ENCODE measurements at places on chromosomes 1 and 21.

DNA sequence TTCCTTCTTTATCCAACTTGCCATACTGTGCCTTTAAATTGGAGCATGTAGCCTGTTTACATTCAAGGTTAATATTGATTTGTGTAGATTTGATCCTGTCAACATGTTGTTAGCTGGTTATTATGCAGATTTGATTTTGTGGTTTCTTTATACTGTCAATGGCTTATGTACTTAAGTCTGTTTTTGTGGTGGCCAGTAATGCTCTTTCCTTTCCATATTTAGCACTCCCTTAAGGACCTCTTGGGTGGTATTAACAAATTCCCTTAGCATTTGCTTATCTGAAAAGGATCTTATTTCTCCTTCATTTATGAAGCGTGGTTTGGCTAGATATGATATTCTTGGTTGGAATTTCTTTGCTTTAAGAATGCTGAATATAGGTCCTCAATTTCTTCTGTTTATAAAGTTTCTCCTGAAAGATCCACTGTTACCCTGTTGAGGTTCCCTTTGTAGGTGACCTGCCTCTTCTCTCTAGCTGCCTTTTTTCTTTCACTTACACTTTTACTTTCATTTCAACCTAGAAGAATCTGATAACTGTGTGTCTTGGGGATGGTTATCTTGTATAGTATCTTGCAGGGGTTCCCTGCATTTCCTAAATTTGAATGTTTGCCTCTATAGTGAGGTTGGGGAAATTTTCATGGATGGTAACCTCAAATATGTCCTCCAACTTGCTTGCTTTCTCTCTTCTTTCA, 86.9 kb upstream of the NEGR1 start:
- no peak for DNase-seq

DNA sequence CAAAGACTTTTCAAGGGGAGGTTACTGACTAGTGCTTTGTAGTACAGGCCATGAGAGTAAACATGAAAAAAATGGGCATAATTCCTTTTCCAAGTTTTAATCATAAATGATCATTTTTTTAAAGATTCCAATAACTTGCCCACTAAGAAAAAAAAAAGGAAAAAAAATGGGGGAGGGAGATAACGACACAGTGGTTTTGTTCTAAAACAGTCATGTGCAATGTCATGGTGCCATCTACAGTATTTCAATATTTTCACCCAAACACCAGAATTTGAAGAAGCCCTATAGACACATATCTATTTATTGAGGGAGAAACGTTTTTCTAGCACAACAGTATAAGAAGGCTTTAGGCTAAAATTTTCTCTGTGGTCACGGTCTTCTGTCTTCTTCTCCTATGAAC, 250.2 kb downstream of the LTN1 start:
- no peak for DNase-seq

DNA sequence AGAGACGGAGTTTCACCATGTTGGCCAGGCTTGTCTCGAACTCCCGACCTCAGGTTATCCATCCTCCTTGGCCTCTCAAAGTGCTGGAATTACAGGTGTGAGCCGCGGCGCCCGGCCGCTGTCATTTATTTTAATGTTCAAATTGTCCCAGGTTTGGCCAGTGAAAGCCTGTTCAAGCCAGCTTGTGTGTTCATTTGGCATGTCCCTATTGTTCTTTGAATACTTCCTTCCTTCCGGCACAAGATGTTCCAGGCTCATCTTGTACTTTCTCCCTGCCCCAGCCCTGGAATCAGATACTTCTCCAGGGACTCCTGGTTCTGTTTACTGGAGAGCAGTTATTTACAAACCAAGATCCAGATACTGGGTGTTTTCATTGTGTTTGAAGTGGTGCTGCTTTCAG, 37.0 kb downstream of the ZBTB8B start:
- DNase-seq = no peak

DNA sequence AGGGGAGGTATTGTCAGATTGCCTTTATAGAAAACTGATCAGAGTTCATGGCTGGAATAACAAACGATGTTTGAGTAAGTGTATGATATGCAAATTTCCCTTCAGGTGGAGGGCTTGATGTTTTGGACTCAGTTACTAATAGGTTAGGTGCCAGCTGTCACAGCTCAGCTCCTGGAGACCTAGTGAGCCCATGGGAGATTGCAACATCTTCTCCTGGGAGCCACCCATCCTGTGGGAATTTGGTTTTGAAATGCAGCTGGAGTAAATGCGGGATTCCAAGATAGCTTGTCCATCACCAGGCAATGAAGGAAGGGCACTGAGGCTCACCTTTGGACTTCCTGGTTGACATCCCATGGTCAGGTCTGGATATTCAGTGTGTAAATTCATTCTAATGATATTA, 211.4 kb upstream of the NRIP1 start:
- DNase-seq = no peak

DNA sequence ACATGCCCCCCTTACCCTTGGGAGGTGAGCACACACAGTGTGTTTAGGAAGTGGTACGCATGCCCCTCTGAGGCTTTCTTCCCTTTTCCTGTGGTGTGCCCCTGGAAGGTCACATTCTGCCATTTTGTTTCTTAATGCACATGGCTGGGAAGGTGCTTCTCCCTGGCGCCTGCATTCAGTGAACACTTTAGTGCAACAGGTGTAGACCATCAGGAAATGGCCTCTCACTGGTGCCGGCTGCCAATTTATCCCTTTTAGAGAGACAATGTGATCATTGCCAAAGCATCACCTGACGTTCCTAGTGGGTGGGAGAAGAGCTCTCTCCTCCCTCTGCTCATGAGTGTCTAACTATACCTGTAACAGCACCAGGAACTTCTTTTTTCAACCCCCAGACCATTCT, 51.8 kb upstream of the PDE9A start:
- no peak for DNase-seq

DNA sequence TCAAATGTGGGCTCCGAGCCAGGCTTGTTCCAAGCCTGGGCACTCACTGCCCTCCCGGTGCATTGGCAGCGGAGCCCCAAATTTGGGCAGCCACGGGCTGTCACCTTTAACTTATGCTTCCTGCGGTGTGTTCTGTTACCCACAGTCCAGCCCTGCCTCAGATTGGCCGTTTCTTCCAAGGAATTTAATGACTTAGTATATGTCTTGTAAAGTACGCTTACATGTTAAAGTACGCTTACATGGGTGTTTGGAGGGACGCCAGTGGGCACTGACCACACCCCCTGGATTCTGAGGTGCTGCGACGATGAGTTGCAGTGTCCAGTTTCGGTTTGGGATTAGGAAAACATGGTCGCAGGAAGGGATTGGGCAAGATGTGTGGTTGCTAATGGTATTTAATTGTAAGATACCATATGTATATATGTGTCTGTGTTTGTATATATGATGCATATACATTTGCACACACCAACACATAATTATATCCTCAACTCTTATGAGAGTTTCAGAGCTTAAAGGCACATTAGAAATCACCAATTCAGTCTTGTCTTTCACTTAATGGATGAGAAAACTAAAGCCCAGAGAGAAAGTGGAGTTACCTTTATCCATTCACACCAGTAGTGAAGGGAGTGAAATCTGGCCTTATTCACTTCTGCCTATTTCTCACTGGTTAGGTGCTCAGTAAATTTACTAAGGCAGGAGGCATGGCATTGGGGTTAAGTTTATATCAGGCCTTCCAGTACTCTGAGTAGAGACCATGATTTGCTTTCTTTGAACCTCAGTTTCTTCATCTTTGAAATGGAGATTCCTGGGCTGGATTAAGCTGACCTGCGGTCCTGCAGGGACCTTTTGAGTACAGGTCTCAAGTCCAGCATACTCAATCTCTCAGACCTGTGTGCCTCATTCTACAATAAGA, 1.0 kb downstream of the SMYD2 start:
- DNase-seq = no peak

GRCh38 chr1:57632401-57632800, 208.5 kb upstream of the DAB1 start:
- no peak for DNase-seq

DNA sequence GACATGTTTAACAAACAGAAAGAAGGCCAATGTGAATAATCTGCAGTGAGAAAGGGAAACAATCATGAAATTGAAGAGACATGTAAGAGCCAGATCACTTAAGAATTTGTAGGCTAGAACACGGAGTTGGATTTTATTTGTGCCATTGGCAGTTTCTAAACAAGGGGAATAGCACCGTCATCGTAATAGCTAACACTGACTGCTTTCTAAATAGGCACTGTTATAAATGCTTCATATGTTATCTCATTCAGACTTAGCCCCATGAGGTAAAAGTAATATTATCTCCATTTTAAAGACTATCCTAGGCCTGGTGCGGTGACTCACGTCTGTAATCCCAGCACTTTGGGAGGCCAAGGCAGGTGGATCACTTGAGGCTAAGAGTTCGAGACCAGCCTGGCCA, 12.1 kb downstream of the C1orf185 start:
- DNase-seq = no peak

DNA sequence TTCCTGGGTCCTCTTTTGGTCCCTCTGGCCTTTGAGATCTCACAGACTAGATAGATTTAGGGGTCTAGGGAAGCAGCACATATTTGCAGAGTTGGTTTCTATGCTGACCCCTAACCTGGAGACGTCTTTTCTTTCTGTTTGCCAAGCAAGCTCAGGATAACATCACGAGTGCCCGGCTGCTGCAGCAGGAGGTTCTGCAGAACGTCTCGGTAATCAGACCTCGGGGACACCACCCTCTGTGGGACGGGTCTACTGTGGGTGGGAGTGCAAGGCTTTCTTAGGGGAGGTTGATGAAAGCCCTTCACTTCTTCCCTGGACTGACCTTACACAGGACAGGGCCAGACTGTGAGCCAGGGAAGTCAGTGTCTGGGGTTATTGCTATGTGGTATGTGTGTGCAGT, 2.9 kb downstream of the IL24 start:
- DNase-seq = no peak

GRCh38 chr1:244314921-244315559, 136.7 kb downstream of the ADSS2 start:
- no peak for DNase-seq

DNA sequence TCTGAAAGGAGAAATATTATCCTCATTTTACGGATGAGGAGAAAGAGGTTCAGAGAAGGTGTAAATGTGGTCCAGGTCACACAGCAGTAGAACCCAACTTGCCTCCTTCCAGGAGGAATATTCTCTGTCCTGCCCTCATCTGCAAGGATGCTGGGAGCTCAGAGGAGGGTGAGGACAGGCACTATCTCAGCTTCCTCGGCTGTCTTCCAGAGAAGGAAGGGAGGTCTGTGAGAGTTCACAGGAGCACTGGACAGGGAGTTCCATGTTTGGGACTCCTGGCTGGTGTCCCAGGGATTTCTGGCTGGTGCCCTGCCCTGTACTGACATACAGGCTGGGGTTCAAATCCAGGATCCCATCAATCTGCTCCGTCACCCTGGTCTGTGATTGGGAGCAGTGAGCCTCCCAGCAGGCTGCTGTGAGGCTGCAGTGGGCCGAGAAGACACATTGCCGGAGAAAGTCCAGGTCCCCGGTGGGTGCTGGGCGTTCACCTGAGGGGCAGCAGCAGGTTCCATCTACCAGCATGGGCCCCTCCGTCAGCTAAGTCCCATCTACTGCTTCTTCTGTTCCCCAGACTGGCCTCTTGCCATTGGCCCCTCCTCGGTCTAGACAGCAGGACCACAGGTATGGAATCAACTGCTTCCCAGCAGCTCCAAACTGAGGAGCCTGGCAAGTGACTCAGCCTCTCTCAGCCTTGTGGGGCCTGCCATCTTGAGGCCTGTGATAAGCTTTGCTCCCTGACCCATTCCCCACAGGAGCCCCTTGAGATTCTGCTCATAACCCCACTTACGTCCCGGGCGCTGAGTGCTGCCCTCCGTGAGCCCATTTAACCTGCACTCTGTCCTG, 8.5 kb upstream of the BSND start:
- DNase-seq = no peak

- DNase-seq = no peak
These were observed 1.8 kb downstream of the HHIPL2 start for GRCh38 chr1:222546091-222546490.

- no peak for DNase-seq
These were observed 512.2 kb downstream of the LTN1 start for GRCh38 chr21:28480470-28480869.

- DNase-seq = no peak
These were observed at the start of gene FCRLA for GRCh38 chr1:161706482-161707347. TSS of gene FCRLA (plus strand) at chr1:161707229. CDS start at chr1:161707265, 36 bp downstream.

GRCh38 chr1:185431612-185432011, 114.6 kb upstream of the IVNS1ABP start:
- DNase-seq = no peak

- DNase-seq = no peak
These were observed 36.7 kb downstream of the ATP1A1 start for GRCh38 chr1:116409751-116410191.

DNA sequence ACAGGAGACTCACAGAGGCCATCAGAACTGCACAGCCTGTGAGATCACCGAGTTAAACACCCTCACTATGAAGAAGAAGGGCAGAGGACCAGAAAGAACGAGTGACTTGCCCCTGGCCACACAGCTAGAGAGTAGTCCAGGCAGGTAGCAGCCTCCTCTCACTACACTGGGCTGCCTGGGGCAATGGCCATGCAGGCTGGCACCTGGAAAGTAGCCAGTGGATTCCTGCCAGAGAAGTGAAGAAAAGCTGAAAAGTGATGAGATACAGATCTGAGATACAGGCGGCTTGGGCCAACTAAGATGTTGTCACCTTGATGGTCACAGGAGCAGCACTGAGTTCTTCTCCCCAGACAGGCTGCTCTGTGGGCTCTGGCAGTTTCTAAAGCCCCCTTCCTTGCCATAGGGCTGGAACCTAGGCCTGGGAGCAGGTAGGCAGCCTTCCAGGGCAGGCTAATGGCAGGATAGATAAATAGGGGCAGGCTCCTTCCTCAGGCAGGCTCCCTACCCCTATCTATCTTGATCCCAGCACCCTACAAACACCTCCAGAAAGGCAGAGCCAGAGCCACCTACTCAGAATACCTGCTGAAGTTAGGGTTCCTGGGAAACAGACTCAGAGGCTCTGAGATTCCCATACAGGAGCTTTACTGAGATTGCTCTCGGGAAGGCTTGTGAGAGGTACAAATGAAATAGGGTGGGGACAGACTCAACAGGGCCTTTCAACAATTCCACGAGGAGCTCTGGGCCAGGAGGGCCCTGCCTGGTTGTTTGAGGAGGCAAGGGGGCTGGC, 106.3 kb downstream of the BEND5 start:
- DNase-seq = no peak

- no peak for DNase-seq
These were observed 6.6 kb upstream of the CALML6 start for GRCh38 chr1:1908506-1908791.

- no peak for DNase-seq
These were observed 22.1 kb downstream of the RIPPLY3 start for GRCh38 chr21:37028570-37028969.

DNA sequence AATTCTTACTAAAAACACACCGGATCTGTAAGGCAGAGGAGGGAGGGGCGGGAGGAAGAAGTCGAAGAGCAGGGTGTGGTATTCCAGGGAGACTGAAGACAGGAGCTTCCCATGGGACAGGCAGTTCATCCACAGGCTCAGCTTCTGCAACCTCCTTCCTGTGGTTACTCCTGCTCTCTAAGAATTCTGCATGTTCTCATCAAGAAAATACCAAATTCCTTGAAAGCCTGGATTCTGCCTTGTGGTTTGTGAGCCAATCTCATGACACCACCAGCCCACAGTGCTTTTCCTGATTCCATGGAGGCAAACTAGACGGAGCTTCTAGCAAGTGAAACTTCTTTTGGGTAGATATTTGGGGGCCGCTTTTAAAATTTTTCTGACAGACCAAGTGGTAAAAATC, 1.1 kb upstream of the ST6GALNAC3 start:
- no peak for DNase-seq

Data from naive thymus-derived CD8-positive, alpha-beta T cell (primary cell).